ENCODE measurements at places on chromosomes 6 and 20.
A peak's percentile ranks its signal among the peaks of the same experiment; 100 is the strongest.

- DNase-seq: no peak
These were observed 36.5 kb downstream of the AKAP12 start for GRCh38 chr6:151276112-151276740.

DNA sequence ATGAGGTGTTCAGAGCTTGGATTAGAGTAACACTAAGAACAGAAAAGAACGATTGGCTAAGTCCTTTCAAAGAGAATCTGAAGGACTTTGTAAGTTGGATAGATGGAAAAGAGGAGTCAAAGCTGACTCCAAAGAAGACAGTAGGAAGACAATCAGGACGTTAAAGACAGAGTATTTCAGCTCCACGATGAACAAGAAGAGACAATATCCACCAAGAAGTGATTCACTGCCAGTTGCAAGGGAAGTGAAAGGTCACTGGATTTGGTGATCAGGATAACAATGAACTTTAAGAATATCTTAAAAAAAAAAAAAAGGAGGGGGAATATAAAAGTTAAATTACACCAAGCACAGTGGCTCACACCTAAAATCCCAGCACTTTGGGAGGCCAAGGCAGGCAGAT, 17.9 kb downstream of the REPS1 start:
- no peak for DNase-seq

GRCh38 chr6:29045075-29045474, at the start of gene OR2W1:
Gene OR2W1 (minus strand): TSS chr6:29045175. CDS start chr6:29045175, 0 bp downstream.
- DNase-seq: no peak

DNA sequence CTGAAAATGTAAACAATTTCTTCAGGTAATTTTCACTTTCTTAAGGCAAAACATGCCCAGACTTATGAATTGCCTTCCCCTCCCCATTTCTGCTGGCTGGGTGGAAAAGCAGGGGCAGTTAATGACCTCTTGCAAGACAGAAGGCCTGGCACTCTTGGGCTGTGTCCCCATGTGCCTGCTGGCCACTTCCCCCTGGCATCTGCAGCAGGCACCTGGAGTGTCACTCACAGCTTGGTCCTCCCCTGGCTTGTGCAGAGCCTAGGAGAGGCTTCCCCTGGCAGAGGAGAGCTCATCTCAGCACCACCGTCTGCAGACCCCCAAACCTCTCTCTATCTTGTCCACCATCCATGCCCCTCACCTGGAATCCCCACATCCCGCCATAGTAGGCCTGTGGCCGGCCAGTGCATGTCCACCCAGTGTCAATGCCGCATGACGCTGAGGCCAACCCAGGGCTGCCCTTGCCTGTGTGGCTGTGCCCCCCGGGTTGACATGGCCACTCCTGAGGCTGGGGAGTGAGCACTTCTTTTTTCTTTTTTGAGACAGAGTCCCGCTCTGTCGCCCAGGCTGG, 83.5 kb upstream of the SLC22A23 start:
- no peak for DNase-seq

GRCh38 chr20:41030531-41031242, 2.1 kb downstream of the TOP1 start:
- DNase-seq: no peak

DNA sequence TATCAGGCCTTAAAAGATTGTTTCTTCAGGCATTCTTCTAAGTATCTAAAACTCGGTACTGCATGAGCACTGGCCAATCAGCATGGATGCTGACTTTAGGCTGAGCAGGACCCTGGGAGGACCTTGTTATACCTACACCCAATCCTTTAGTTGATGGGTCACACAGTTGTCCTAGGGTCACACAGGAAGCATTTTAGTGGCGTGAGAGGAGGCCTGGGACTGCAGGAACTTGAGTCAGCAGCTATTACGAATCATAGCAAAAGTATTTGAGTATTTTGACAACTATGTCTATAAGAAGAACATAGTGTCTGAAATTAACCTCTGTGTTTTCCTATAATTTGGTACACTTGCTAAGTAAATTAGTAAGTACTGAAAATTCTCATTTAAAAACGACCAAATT, 741.4 kb downstream of the HACE1 start:
- no peak for DNase-seq

DNA sequence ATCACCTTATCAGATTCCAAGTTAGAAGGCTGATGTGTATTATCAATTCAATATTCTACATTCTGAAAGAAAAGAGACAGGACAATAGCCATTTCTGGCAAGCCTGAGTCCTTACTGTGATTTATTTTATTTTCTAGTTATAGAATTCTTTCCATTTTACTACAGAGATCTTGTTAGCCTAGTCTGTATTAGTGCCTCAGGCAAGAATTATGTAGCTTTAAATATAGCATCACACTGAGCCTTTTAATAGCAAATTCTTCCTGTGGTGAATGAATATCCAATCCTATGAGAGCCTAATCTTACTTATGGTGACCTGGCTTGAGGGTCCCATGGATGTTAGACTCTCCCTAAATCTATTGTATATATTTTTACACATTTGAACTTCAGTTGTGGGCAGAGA, 732.8 kb upstream of the CITED2 start:
- DNase-seq: no peak

DNA sequence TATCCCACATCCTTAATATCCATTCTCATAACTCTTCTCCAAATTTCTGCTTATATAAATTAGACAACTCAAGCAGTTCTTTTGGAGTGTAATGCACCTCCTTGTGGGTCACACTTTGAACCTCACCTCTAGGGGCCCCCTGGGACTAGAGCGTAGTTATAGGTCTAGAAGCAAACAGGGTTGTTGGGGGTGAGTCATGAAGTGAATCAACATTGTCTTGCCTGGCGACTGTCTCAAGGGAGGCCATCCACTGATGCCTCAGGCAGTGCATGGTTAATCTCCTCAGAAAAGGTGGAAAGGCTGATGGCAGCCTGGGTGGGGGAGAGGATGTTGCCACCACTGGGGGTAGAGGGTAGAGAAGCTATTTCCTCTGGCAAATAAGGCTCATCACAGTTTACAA, 129.1 kb downstream of the TNFRSF21 start:
- no peak for DNase-seq

DNA sequence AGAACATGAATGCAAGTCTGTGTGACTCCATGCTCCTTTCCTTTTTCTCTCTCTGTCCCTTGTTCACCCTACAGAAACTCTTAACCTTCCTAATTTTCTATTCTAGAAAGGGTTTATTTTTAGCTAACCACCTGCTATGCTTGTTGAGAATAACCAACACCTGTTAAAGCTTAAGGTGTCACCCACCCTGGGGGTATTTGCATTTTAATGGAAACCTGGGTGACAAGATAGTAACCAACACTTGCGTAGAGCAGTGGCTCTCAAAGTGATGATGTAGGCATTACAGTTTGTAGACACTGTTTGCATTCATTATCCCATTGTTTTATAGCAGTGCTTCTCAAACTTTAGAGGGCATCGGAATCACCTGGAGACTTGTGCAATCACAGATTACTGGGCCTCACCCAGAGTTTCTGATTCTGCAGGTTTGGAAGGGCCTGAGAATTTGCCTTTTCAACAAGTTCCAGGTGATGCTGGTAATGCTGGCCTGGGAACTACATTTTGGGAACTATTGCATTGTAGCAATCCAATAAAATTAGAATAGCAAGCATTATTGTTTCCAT, 114.4 kb upstream of the ARMC2 start:
- DNase-seq: no peak

GRCh38 chr6:37941871-37942270, 122.3 kb downstream of the ZFAND3 start:
- DNase-seq: no peak

- no peak for DNase-seq
These were observed 2.4 kb downstream of the ADA start for GRCh38 chr20:44649126-44649525.

DNA sequence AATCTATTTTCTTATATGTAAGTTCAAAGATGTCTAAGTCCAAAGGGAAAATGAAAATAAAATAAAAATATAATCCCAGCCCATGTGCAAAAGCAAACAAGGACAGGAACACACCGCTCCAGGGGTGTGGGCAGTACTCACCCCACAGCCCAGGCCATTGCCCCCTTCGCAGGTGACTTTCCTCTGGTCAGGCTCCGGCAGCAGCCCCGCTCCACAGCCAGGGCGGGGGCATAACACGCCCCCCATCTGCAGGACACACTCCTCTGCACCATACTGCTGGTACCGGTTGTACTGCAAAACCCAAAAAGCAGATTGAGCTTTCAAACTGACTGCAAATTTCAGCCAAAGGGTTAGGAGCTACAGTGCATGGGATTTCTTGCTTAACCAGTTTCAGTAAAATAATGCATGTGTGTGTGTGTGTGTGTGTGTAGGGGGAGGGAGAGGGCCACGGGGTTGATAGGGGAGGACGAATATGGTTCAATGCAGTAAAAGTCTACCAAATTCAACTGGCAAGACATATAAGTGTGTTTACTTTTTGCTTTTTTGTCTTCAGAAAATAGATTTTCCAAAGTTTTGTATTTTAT, 274.9 kb upstream of the AGPAT4 start:
- no peak for DNase-seq

GRCh38 chr6:96784650-96785049, 52.6 kb downstream of the GPR63 start:
- no peak for DNase-seq

DNA sequence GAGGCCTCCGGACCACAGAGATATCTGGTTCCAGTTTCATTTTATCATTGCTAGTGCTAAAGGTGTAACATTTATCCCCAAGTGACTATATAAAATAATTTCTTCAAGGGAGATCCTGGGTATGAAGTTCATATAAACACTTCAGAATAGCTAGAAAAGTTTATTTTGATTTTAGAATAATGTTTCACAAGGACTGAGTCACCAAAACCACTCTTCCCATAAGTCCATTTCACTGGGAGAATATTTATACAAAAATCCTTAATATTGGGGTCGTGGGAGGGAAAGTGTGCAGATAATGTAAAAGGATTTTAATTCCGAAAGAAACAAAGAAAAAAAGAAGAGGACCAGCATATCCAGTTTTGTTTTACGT, 128.1 kb downstream of the ISM1 start:
- no peak for DNase-seq

DNA sequence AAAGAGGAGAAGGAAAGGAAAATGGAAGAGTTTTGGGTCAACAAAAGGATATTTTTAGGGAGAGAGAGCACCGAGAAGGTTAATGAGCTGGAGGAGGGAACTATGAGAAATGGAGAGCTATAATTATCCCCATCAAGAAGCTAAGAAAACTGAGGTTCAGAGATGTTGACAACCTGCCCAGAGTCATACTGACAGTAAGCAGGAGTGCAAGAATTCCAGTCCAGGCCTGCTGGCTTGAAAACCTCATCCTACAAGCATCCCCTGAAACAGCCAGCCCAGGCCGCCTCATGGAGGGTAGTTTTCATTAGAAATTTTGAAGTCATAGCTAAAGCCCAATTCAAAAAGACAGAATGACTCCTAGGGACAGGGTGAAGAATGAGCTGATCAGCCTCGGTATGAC, 172.1 kb upstream of the LRFN2 start:
- DNase-seq: no peak

GRCh38 chr6:142946924-142947713, 2.1 kb upstream of the HIVEP2 start:
- DNase-seq: peak; percentile 87

DNA sequence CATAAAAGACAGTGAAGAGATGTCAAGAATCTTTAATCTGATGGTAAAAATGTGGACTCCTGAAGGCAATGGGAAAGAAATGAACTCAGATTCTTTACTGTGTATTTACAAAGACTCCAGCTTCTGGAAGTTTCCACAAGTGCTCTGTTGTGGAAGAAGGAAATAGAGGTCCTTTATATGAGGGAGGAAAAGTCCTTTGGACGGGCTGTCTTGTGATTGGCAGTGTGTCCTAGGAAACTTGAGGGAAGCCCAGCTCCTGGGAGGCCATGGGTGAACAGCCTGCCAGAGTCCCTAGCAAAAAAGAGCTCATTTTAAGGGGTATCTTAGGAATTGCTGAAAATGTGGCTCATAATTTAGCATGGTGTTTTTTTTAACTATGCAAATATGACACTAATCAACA, 92.0 kb downstream of the RNASET2 start:
- no peak for DNase-seq

- no peak for DNase-seq
These were observed 356.6 kb upstream of the SULF2 start for GRCh38 chr20:48141660-48142515.

GRCh38 chr20:57398231-57398821, 7.1 kb downstream of the RBM38 start:
- peak; percentile 85 for DNase-seq

DNA sequence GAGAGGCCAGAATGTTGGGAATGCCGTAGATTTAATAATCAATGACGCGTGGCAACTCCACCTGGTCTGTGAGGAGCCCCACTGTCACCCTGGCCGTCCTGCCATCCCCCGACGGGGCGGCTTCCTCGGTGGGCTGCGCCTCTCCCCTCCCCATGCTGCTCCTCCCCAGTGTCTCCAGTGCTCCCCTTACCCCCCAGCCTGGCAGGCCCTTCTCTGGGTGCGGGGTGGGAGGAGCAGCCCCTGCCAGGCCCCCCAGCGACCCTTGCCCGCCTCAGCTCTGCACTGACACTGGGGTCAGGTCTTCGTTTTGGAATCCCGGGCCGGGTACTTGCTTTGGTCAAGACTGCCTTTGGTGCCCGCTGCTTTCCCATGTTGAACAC, 82.3 kb upstream of the FRMD1 start:
- no peak for DNase-seq

GRCh38 chr6:25660512-25660911, 8.5 kb downstream of the SCGN start:
- DNase-seq: no peak

- DNase-seq: no peak
These were observed 50.3 kb downstream of the PRR18 start for GRCh38 chr6:166257911-166258318.

DNA sequence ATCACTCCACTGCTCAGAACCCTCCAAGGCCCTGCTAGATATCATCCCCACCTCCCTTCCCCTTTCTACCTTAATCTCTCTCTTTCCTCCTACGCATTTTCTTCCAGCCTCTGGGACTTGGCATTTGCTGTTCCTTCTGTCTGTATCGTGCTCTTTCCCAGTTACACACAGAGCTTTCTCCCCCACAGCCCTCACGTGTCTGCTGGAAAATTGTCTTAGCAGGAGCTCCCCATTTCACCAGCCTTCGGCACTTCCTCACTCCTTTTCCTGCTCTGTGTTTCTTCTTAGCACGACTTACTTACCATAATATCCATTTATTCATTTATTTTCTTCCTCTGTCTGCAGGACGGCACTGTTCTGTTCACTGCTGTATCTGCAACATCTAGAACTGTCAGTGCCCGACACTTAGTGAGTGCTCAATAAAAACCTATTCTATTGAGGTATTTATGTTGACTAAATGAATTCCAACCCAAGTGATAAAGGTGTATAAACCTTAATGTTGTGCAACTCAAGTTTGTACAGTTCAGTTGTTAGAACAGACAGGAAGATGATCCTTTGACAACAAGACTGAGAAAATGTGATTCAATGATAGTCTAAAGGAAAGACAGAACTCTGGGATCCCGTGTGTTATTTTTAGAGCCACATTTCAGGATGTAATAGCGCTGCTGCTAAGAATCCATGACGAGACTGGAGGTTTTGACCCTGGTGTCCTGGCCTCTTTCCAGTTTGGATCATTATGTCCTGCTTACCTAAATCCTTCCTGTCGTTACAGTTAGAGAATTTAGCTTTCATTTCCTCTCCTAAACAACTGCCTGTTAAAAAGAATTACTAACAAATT, 170.1 kb upstream of the LAMP5 start:
- DNase-seq: no peak
